Bronchial epithelial cell (primary cell): ENCODE measurements at places on chromosomes 6 and 20.

GRCh38 chr20:35133735-35134134, 13.4 kb downstream of the EDEM2 start:
- DNase-seq = no peak

GRCh38 chr6:33672808-33673207, 38.7 kb downstream of the UQCC2 start:
- DNase-seq = peak; percentile 93

- no peak for DNase-seq
These were observed 693 bp upstream of the GNAS-AS1 start for GRCh38 chr20:58851221-58851968.

- no peak for DNase-seq
These were observed 20.3 kb downstream of the SNTA1 start for GRCh38 chr20:33423141-33423834.

DNA sequence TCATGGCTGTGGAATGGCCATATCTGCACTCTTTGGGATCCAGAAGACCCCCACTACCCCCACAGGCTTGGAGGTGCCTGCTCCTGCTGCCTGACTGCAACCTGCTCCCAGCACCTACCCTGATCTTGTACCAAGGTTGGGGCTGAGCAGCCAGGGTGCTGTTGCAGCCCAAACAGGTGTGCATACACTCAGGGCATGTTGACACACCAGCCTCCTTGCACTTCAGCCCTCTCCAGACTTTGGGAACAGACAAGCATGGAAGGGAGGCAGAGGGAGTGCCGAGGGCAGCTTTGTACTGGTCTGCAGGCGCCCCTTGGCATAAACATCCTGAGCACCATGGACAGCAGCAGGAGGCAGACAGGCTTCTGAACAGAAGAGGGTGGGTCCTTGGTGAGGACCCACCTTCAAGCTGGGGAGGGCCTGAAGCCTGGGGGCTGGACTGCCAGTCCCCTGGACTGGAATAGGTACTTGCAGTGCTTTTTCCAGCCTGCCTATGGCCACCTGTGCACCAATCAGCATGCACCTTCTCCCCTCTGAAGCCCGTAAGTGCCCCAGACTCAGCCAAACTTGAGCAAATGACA, 1675.8 kb downstream of the HACE1 start:
- no peak for DNase-seq

DNA sequence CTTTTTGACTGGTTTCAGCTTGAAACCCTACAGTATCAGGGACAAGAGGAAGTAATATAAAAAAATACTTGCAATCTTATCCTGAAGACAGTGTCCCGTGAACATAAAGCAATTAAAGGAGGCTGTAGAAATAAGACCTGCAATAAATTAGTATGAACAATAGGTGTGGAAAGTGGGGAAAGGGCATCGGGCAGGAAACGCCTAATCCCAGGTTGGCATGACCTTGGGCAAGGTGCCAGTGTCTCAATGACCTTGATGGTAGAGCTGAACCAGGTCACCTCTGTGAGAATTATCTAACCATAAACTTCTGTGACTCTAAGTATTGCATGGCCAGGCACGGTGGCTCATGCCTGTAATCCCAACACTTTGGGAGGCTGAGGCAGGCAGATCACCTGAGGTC, 115.2 kb downstream of the LY86 start:
- no peak for DNase-seq

DNA sequence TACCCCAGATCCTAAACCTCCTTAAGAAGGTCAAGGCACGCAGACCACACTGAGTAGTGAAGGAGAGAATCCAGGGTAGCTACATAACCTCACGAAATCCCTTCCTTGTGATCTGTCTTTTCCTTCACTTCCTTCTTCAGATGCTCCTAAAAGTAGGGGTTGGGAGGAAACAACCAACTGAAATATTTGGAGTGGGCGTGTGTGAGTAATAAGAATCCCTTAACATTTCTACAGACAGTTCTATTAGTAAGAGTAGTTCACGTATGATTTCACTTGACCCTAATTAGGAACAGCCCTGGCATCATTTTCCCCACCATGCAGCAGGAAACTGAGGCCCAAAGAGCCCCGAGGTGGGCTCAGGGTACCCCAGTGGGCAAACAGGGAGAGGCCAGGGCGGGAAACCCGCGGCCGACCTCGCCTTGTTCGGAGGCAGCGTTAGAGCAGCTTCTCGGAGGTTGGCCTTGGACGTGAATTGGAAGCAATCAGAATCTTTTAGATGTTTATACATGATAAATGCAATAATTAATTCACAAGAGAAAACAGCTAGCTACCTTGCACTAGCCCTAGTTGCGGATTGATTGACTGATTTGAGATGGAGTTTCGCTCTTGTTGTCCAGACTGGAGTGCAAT, 859 bp upstream of the RAE1 start:
- peak; percentile 18 for DNase-seq

GRCh38 chr6:91672201-91672600, 1085.3 kb upstream of the MAP3K7 start:
- DNase-seq = no peak

GRCh38 chr20:12687476-12687875, 321.3 kb upstream of the SPTLC3 start:
- no peak for DNase-seq

DNA sequence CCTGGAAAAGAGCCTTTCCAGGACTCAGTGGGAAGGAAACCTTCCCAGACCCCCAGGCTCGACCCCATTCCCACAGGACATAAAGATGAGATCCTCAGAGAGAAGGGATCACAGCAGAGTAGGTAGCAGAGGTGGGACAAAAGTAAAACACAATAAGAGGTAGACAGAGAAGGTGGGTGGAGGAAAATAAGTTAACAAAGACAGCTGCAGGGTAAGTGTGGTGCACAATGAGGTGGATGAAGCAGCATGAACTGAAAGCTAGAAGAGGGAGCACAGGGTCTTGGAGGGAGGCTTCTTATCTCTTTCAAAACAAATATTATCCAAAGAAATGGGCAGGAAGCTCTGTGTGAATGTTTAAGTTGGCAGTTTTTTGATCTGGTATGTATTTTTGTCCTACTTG, 14.0 kb upstream of the MAP7 start:
- no peak for DNase-seq

DNA sequence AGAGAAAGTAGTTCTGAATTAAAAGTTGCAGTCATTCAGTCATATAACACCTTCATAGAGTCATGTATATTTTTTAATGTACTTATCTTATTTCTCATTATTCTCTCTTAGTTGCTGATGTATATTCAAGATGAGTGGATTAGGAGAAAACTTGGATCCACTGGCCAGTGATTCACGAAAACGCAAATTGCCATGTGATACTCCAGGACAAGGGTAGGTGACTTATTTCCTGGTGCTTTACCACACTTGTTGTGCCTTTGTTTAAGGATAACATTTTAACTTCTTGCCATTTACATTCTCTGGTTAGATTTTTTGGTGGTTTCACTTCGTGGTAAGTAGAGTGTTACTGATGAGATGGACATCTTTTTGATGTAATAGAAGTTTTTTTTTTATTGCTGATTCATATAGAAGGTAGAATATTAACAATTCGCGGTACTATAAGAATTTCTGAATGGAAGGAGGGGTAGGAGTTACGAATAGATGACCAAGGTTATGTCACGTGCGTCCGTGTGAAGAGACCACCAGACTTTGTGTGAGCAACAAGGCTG, 120.5 kb downstream of the NCOA3 start:
- no peak for DNase-seq

DNA sequence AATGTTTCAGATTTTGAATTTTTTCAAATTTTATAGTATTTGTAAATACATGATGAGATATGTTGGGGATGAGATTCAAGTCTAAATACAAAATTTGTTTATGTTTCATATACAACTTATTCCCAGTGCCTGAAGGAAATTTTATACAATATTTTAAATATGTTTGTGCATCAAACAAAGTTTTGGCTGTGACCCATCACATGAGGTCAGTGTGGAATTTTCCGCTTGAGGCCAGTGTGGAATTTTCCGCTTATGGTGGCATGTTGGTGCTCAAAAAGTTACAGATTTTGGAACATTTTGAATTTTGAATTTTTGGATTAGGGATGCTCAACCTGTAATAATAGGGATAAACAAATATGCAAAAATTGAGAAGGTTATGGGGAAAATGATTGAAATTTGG, 356.6 kb upstream of the JAG1 start:
- DNase-seq = no peak

GRCh38 chr6:10521104-10521808, at the start of gene GCNT2:
TSS of gene GCNT2 (plus strand) at chr6:10521351. CDS start at chr6:10528912, 7,561 bp downstream.
- DNase-seq = peak; percentile 90
